ENCODE measurements at places on chromosomes 12 and 14. TPM values are rescaled to one million over a fixed set of nuclear protein-coding genes. Genes with fewer than 3 reads are reported as not detected.

The C12orf56 gene
- under 0.01 TPM for total RNA-seq

The POU6F1 gene
- 0.32 TPM for total RNA-seq

The PPP4R4 gene
- total RNA-seq, result under 0.01 TPM

The CLEC14A gene
- 540 TPM for total RNA-seq

The MED13L gene
- total RNA-seq, result 89.2 TPM

The COL2A1 gene
- total RNA-seq, result not detected

The SLC2A3 gene
- 45.3 TPM for total RNA-seq

The MON2 gene
- 26.1 TPM for total RNA-seq

The KRT73 gene
- not detected for total RNA-seq

The DLGAP5 gene
- 63.7 TPM for total RNA-seq

The EGLN3 gene
- total RNA-seq, result 0.91 TPM

The AHNAK2 gene
- total RNA-seq, result 42.7 TPM

The DPPA3 gene
- total RNA-seq, result not detected

The FAM181A gene
- not detected for total RNA-seq

The AQP6 gene
- total RNA-seq, result under 0.01 TPM

The TAS2R8 gene
- not detected for total RNA-seq

The MORN3 gene
- 0.97 TPM for total RNA-seq

The NRXN3 gene
- under 0.01 TPM for total RNA-seq

The SYCP3 gene
- 0.30 TPM for total RNA-seq

The TNFAIP2 gene
- total RNA-seq, result 35.7 TPM

The ZBTB42 gene
- total RNA-seq, result 5.8 TPM

The MIPOL1 gene
- 30.2 TPM for total RNA-seq

The PRH2 gene
- not detected for total RNA-seq

The PTCSC3 gene
- total RNA-seq, result not detected

The DNAJC22 gene
- total RNA-seq, result 1.3 TPM

The ARMH4 gene
- total RNA-seq, result 0.15 TPM

The SLC16A7 gene
- total RNA-seq, result 7.4 TPM

The PLA2G1B gene
- total RNA-seq, result not detected

The ZC2HC1C gene
- total RNA-seq, result 3.6 TPM

The MGP gene
- total RNA-seq, result 42.1 TPM

The FLRT2 gene
- total RNA-seq, result 3.3 TPM

The PMCH gene
- total RNA-seq, result 0.61 TPM

The GPRC5D gene
- total RNA-seq, result not detected

The CNTN1 gene
- 0.30 TPM for total RNA-seq
